ENCODE measurements at places on chromosomes 1 and 21.

- no peak for DNase-seq
Observed at GRCh38 chr21:41779659-41780058, 12.8 kb upstream of the RIPK4 start.

DNA sequence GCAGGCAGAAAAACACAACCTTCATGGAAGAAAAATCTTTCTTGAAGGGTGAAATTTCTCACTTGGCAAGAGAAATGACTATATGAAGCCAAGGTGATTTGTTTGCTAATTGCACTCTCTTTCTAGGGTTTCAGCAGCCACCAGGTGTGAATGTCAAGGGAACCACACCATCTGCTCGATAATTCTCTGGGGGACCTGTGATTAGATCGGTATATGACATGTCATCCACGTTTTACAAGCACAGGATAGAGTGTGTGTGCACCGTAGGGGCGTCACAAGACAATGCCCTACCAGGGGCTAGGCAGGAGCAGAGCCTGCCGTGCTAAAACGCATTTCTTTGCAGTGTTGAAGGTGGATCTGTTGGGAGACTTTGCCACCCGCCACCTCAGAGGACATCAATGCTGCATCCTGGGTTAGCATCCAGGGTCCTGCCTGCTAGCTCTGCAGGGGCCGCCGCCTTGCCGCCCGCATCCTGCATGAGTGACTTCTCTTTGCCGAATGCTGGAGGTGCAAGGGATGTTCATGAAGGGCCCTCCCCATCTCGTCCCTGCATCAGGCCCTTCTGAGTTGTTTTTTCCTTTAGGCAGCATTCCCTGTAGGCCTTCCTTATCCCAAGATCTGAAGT, 37.8 kb upstream of the CCSAP start:
- no peak for DNase-seq

- DNase-seq = peak; percentile 16
Observed at GRCh38 chr21:46052703-46053651, 44.9 kb upstream of the COL6A2 start.

DNA sequence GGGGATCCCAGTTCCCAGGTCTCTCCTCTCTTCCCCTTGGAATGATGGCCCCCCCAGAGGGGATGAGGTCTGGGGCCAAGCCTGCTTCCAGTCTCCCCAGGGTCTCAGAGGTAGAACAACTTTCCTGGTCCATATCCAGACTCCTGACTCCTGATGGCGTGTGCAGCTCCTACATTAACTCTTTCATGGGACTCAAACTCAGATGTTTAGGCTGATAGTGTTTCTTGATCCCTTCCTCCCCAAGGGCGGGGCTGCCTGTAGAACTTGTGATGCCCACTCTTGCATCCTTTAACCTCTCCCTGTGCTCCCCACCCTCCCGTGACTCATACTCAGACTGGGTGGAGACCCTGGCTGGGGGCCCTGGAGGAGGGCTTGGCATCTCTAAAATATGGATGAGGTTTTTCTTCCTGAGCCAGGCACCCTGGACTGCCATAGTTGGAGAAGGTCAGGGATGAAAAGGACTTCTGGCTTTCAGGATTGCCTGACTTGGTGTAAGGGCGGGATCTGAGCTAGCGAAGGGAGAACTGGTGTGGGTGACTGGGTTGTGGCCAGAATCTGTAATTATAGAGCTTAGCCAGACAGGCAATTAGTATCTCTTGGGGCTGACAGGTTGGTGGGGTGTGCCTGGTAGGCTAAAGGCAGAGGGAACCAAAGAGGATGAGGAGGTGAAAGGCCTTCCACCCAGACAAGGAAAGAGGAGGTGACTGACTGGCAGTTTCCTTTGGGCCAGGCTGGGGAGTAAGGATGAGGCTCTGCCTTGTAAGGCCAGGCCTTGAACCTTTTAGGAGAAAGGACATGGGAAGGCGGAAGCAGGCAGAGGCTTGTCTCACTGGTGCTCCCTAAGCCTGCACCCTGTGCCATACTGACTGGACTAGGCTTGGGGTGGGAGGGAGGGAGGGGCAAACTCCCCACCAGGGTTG, 1.5 kb downstream of the ATP8B2 start:
- no peak for DNase-seq

DNA sequence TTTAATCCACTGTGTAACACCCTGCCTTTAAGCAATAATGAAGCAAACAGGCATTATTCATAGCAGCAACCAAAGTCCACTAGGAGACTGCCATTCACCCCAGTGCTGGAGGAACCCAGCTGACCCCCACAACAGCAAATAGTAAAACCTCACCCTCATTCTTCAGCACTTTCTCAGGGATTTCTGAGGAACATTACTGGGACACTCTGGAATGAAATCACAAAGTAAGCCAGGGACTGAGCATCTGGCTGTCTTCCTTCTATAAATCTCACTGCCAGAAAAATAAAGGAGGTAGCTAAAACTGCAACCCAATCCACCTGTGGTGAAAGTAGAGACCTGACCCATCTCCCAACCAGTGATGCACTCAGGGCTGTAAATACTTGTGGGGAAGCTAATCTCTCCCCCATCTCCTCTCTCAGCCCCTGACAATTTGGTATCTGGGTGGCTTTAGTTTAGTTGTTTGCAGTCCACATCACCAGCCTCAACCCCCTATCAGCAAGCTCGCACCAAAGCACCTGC, 47.1 kb downstream of the COL6A1 start:
- DNase-seq = no peak

DNA sequence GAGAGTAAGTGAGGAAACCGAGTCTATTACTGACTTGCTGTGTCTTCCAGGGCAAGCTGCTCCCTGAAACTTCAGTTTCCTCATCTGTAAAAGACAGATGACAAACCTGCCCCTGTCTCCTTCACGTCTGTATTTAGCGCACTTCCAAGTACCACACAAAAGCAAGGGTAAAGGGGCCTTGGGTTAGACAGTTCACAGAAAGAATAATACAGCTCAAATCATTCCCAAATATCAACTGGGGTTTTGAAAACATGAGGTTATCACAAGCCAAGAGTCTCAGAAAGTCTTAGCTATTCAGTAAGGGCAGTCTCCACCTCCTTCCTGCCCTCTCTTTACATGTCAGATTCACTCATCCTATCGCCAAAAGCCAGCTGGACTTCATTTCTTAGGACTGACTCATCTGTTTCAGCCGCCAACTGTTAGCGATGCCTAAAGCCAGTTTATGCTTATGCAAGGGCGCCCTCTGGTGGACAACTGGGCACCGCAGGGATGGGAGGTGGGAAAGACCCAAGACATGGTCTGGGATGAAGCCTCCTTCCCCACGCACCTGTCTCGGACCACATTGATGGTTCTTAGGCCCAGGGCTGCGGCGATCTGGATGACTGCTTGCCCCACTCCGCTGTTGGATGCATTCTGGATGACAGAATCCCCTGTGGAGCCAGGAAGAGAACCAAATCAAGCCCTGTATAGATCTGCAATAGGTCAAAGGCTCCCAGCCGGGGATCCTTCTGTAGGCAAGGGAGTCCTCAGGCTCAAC, 21.1 kb upstream of the SRSF4 start:
- peak; percentile 79 for DNase-seq

- DNase-seq = no peak
Observed at GRCh38 chr1:61004262-61005003, 77.9 kb upstream of the NFIA start.

GRCh38 chr21:37944496-37944895, 28.2 kb upstream of the KCNJ6 start:
- DNase-seq = no peak

GRCh38 chr1:55062801-55063576, 23.6 kb downstream of the PCSK9 start:
- no peak for DNase-seq

GRCh38 chr1:200892546-200892945, 2.2 kb upstream of the INAVA start:
- no peak for DNase-seq

GRCh38 chr1:39832294-39832693, 43.6 kb upstream of the BMP8B start:
- no peak for DNase-seq

DNA sequence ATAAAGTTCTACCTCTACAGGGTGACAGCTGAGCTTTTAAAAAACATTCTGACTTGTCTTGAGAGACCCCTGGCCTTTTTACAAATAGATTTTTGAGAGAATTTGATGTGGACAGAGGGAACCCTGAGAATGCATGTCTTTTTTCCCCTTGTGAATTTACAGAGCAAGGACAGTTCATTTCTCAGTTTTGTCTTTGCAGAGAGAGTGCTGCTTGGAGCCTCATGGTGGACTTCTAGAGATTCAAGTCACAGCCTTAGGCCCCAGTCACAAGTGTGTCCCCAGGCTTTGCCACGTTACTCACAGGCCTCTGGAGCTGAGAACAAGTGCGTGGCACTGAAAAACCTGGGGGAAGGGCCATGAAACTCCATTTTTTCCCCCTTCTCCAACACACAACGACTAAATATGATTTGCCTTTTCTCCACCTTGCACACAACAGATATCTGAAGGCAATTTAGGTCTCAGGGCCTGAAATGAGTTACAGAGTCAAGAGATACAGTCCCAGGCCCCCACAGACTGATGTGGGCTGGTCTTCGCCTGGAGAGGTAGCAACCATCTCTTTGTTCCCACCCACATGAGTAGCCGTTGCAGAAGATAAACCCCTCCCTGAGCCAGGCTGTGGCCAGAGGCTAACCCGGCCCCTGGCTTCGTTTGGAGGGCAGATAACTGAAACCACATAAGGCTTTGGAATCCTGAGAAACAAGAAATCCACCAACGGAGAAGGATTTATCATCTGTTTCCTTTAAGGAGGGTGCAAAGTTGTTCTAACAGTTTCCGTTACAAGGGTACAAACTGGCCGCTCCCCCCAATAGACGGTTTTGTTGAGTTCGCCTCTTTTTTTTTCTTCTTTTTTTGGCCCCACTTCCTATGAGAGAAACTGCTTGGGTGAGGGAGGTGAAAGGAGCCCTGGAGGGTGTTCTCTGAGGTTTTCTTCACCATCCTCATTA, 1.0 kb upstream of the PIGV start:
- no peak for DNase-seq

GRCh38 chr1:147913362-147913942, 10.9 kb downstream of the GJA8 start:
- DNase-seq = no peak

- DNase-seq = peak; percentile 51
Observed at GRCh38 chr1:46301808-46302640, 1.4 kb downstream of the LRRC41 start.

GRCh38 chr1:111857194-111857651, 101.5 kb downstream of the DDX20 start:
- no peak for DNase-seq

DNA sequence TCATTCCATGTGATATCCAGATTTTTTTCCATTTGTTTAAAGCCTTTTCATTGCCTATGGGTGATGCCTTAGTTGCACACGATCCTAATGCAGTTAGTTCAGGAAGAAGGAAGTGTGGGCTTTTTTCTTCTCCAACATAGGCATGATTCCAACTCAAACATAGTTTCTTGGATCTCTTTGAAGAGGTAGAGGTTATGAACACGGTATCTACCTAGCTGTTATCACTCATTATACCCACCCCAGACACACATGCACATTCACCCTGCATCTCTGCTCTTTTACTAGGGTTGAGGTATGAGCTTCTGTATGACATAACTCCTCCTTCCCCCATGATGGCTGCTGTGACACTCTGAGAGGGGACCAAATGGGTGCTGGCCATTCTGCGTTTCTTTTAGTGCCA, 122.1 kb upstream of the ZNF648 start:
- DNase-seq = no peak

- DNase-seq = no peak
Observed at GRCh38 chr1:44827197-44828002, 15.7 kb downstream of the PTCH2 start.

- DNase-seq = no peak
Observed at GRCh38 chr1:189628857-189629256, 848.8 kb downstream of the BRINP3 start.

- DNase-seq = no peak
Observed at GRCh38 chr1:6059866-6060265, 14.2 kb downstream of the KCNAB2 start.

DNA sequence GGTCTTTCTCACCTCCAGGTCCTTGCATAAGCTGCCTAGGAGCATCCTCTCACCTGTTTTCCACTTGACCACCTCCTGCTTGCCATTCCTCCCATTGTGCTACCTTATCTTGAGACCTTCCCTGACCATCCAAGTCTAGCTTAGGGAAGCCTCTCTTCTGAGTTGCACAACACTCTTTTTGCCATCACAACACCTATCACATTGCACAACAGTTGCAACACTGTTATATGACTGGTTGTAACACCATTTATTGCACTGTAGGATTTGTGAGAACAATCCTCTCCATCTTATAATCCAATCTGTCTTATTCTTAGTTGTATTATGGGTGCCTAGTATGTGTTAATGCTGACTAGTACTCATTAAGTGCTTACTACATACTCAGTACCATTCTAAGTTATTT, 488.7 kb downstream of the OMA1 start:
- no peak for DNase-seq
